Pancreas (tissue), 10 donors: ENCODE measurements at places on chromosomes 4 and X.

- no peak for DNase-seq
- no peak overlapping the region for H3K27ac ChIP-seq
- no peaks in the 10 kb centered on the region for H3K27me3 ChIP-seq
- H3K4me3 ChIP-seq, result no peak overlapping the region
- H3K36me3 ChIP-seq, result peaks cover 5% of the 10 kb centered on the region
- H3K4me1 ChIP-seq, result no peaks in the 10 kb centered on the region
Observed at GRCh38 chr4:152327606-152328453, 208.1 kb downstream of the FBXW7 start.

GRCh38 chr4:78616046-78616498 is 64.5 kb downstream of the ANXA3 start:
- no peak overlapping the region for H3K27ac ChIP-seq
- no peaks in the 10 kb centered on the region for H3K27me3 ChIP-seq
- H3K4me1 ChIP-seq, result no peaks in the 10 kb centered on the region
- no peak for DNase-seq
- H3K4me3 ChIP-seq, result no peak overlapping the region

DNA sequence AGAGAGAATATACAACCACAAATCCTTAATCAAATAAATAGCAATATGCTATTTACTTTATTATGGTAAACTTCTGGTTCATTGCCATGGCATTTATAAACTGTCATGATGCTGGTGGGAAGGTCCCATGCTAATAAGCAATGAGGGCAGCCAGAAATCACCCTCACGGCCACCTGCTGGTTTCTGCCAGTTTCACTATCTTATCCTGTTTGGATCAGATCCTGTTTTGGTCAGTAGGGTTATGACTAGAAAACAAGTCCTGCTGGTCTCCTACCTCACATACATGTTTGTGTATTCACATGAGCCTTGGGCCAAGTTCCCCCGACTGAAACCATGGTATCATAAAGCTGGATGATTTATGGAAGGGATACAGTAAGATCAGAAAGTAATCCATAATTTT is 28.1 kb downstream of the XAGE5 start:
- no peak for DNase-seq
- no peak overlapping the region for H3K27ac ChIP-seq
- H3K4me3 ChIP-seq, result no peak overlapping the region
- H3K27me3 ChIP-seq, result no peaks in the 10 kb centered on the region
- no peaks in the 10 kb centered on the region for H3K36me3 ChIP-seq

DNA sequence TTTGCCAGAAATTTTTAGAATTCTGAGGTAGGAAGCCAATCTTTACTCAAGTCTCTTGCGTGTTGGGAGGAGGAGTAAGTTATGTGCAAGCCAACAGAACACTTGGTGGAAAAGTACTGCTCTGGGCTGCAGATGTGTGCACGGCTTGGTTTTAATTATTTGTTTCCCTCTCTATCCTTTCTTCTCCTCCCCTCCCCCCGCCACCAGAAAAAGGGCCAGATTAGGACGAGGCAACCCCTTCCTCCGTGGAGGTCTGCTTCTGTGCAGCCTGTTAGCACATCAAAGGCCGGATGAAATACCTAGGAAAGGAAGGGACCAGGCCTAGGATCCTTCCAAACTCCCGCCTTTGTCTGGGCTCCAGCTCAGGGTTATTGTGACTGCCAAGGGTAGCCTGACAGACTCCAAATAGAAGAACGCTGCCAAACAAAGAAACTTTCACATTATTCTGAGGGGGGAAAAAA is 1.0 kb upstream of the PGRMC1 start:
- H3K4me1 ChIP-seq, result no peaks in the 10 kb centered on the region
- H3K27ac ChIP-seq, result no peak overlapping the region
- H3K27me3 ChIP-seq, result no peaks in the 10 kb centered on the region
- H3K36me3 ChIP-seq, result no peaks in the 10 kb centered on the region

DNA sequence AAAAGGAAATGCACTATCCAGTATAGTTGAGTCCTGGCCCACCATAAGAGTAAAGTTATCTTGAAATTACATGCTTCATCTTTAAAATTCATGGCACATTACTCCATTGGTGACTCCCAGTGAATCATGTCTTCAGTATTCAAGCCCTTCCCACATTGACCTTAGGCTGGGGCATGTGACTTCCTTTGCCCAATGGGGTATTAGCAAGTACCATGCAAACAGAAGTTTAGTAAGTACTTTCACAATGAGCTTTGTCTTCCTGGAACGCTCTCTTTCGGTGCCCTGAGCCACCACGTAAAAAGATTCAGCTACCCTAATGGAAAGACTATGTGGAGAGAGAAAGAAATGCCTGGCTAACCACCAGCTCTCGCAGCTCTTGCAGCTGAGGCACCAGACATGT is 235.4 kb downstream of the HNRNPD start:
- H3K4me3 ChIP-seq, result no peak overlapping the region
- no peaks in the 10 kb centered on the region for H3K36me3 ChIP-seq
- H3K27ac ChIP-seq, result no peak overlapping the region
- no peaks in the 10 kb centered on the region for H3K4me1 ChIP-seq

GRCh38 chr4:28378109-28378830 is 1517.6 kb downstream of the STIM2 start:
- DNase-seq, result no peak
- no peaks in the 10 kb centered on the region for H3K36me3 ChIP-seq
- no peak overlapping the region for H3K27ac ChIP-seq

DNA sequence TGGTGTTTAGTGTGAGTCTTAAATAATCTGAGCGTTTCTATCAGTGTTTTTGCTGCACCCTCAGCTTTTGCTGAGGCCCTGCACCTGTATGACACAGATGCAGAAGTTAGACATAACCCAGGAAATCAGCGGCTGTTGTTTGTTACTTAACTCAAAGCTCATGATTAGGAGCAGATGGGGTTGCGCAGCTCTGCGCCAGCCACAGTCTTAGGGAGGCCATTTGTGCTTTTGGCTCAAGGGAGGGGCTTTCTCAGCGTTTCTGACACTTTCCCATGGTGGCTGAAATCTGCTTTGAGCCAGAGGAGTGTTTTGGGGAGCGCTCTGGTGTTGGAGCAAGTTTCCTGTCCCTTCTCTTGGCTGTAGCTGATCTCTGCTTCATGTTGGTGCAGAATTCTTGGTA is 433.8 kb downstream of the NAF1 start:
- no peaks in the 10 kb centered on the region for H3K36me3 ChIP-seq
- no peak overlapping the region for H3K4me3 ChIP-seq
- H3K4me1 ChIP-seq, result no peaks in the 10 kb centered on the region
- H3K27ac ChIP-seq, result no peak overlapping the region
- H3K27me3 ChIP-seq, result no peaks in the 10 kb centered on the region

DNA sequence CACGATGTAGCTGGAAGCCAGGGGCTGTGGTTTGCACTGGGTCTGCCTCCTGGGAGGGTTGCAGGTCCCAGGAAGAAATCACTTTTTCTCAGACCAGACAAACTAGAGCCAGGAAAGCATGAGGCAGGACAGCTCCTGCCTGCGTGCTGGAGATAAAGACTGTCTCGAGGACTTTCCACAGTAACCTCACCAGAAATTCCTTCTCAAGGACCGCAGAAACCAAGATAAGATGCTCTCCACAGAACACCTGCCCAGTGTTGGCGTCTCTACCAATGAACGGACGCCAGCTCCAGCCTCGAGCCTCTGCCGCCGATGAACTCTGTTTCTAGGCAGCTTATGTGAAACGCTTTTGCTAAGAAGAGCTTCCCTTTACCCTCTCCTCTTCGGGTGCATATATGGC is 76.9 kb upstream of the AFAP1 start:
- H3K27ac ChIP-seq, result no peak overlapping the region
- no peaks in the 10 kb centered on the region for H3K4me1 ChIP-seq
- no peak overlapping the region for H3K4me3 ChIP-seq
- no peaks in the 10 kb centered on the region for H3K27me3 ChIP-seq

DNA sequence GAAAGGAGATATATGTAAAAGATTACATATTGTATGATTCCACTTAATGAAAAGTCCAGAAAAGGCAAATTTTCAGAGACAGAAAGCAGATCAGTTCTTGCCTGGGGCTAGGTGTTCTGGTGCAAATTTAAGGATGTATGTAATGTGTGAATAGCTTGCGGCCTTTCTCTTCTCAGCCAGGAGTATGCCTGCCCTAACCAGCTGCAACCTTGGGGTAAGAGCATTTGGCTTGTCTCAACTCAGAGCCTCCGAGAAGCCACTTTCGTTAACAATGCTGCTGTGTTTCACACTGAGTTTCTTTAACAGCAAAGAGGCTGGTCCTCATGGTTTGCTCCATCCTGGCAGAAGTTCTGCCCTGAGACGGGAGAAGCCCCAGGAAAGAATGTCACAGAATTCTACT is 102.7 kb downstream of the SPCS3 start:
- no peak for DNase-seq
- no peak overlapping the region for H3K27ac ChIP-seq
- H3K36me3 ChIP-seq, result no peaks in the 10 kb centered on the region
- H3K27me3 ChIP-seq, result no peaks in the 10 kb centered on the region
- H3K4me3 ChIP-seq, result no peak overlapping the region

GRCh38 chr4:158051401-158052235 is 121.2 kb downstream of the GASK1B start:
- H3K4me3 ChIP-seq, result no peak overlapping the region
- DNase-seq, result no peak
- H3K27ac ChIP-seq, result no peak overlapping the region

DNA sequence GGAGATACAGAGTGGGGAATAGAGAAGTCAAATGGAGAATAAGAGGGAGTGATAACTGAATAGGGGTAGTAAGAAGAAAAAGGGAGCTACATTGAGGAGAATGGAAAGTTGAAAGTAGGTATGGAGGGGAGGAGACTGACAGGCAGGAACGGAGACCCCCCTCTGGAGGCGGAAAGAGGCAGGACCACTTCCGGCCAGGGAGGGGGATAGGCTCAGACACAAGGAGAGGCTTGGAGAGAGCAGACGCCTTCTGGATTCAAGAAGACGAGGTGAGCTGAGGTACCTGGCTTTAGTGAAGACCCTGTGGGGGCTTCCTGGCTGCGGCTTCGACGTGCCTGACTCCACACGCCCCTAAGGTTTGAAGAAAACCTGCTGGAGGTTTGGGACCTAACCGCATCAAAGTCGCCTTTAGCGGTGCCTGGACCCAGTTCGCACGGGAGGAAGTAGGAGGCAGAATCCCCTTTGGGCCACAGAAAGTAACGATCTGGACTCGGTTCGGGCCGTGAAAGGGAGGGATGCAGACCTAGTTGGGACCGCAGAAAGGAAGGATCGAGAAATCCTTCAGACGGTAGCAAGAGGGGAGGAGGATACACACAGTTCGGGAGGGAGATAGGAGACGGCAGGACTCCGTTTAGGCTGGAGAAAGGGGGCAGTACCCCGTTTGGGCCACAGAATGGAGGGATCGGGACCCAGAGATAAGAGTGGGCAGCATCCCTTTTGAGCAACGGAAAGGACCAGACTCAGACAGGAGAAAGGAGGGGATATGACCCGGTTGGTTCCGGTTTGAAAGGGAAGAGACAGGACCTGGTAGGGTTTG is at the start of gene TRO:
Gene TRO, plus strand, starts transcription at position 215 of the 817 bp plus-strand sequence. CDS start 1,423 bp downstream, outside the sequence.
- no peaks in the 10 kb centered on the region for H3K4me1 ChIP-seq
- no peak within 1 kb of the TSS for H3K27ac ChIP-seq
- no peak for DNase-seq
- peak within 1 kb of the TSS; percentile 40 for H3K4me3 ChIP-seq
- no peaks in the 10 kb centered on the region for H3K27me3 ChIP-seq

GRCh38 chr4:113131621-113132020 is 82.2 kb downstream of the ANK2 start:
- DNase-seq, result no peak
- no peak overlapping the region for H3K4me3 ChIP-seq

- no peaks in the 10 kb centered on the region for H3K27me3 ChIP-seq
- no peaks in the 10 kb centered on the region for H3K36me3 ChIP-seq
- H3K27ac ChIP-seq, result no peak overlapping the region
- DNase-seq, result peak; percentile 53
- H3K4me1 ChIP-seq, result peaks cover 7% of the 10 kb centered on the region
Observed at GRCh38 chr4:1204828-1205585, 32.6 kb upstream of the SPON2 start.

GRCh38 chr4:52588097-52588496 is 71.0 kb downstream of the USP46 start:
- no peak overlapping the region for H3K27ac ChIP-seq
- no peak for DNase-seq
- H3K36me3 ChIP-seq, result no peaks in the 10 kb centered on the region
- no peaks in the 10 kb centered on the region for H3K4me1 ChIP-seq
- no peak overlapping the region for H3K4me3 ChIP-seq

GRCh38 chr4:57158221-57158620 is 48.0 kb upstream of the IGFBP7 start:
- H3K27ac ChIP-seq, result no peak overlapping the region
- peaks cover under 1% of the 10 kb centered on the region for H3K4me1 ChIP-seq
- no peaks in the 10 kb centered on the region for H3K27me3 ChIP-seq
- no peak for DNase-seq

DNA sequence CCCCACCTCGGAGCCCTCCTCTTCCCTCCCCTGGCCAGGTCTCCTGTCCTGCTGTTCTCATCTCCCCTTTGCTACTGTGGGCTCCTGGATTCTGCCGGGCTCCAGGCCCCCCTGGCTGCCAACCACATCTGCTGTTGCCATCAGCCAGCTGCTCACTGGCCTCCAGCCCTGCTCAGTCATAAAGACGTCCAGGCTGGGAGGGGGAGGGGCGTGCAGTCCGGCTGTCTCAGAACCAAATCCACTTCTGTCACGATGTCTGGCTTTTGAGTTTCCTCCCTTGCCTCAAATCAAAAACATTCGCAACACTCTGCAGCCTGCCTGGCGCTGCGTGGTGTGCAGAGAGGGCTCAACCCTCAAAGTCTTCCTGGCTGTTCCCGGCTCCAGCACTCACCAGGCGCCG is 7.1 kb downstream of the RASL11B start:
- no peak for DNase-seq
- no peak overlapping the region for H3K27ac ChIP-seq
- H3K36me3 ChIP-seq, result no peaks in the 10 kb centered on the region

DNA sequence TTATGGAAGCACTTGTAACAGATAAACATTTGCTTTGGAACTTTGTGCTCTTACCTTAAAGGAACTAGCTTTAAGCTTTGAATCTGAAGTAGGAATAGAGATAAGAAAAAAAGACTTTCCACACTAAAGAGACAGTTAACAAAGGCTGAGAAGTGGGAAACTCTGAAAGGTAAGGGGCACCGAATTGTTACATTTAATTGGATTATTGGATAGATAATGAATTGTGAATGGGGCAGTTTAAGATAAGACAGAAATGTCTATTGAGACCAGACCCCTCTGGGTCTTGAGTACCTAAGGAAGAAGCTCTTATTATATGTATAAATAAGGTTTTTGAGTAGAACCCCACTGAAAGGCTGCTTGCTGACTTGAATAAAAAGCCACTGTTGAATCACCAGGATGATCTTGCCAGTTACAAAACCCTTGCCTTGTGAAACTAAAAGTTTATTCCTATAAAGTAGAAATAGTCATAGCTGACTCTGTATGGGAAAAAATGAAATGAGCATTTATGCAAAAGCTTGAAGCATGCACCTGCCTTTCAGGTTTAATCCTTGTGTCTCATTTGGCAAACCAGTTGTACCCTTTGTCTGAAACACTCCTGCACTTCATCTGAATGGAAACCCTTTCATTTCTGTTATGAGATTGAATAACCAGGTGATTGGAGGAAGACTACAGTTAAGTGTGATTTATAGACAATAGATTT is 423.2 kb downstream of the RPA4 start:
- H3K27me3 ChIP-seq, result no peaks in the 10 kb centered on the region
- H3K4me1 ChIP-seq, result no peaks in the 10 kb centered on the region
- DNase-seq, result no peak
- H3K4me3 ChIP-seq, result no peak overlapping the region
- H3K36me3 ChIP-seq, result no peaks in the 10 kb centered on the region
